ENCODE measurements at places on chromosomes 11 and 22.
A peak's percentile ranks its signal among the peaks of the same experiment; 100 is the strongest.

- DNase-seq = no peak
Observed at GRCh38 chr11:62757846-62758788, 3.3 kb upstream of the POLR2G start.

DNA sequence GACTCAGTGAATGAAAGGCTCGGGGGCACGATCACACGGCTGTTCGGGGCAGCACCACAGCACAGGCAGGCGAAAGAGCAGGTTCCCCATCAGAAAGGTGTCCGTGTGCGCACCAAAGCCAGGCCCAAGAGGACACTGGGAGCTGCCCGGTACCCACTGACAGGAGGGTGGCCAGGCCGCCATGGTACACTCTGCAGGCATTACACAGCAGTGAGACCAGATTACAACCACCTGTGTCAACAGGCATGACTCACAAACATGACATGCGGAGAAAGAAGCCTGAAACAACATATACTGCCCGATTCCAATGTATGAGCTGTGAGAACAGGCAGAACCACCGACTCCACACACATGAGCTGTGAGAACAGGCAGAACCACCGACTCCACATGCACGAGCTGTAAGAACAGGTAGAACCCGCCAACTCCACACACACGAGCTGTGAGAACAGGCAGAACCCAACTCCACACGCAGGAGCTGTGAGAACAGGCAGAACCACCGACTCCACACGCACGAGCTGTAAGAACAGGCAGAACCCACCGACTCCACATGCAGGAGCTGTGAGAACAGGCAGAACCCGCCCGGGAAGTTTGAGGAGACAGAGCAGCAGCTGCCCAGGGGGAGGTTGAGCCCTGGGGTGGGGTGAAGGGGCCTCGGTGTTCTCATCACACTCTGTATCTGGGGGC lies 32.6 kb downstream of the KIAA0930 start:
- DNase-seq = peak; percentile 9

GRCh38 chr11:14042686-14043465 lies 80.4 kb downstream of the SPON1 start:
- no peak for DNase-seq

DNA sequence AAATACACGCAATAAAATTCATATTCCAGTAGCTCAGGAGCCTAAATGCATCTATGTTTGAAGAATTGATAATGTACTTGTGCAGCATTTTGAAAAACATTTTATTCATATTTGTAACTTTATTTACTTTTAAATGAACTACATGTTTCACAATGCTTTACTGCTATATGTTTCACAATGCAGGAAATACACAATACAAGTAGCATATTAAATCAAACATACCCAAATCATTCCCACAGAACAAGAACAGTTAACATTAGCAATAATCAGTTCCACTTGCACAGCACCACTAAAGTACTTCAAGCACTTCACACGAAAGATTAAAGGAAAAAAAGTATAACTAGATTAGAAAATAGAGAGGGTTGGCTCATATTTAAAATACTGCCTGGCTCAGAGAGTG lies 343.6 kb upstream of the CCDC90B start:
- DNase-seq = no peak

GRCh38 chr11:62933285-62933684 lies 12.1 kb upstream of the CHRM1 start:
- DNase-seq = no peak

DNA sequence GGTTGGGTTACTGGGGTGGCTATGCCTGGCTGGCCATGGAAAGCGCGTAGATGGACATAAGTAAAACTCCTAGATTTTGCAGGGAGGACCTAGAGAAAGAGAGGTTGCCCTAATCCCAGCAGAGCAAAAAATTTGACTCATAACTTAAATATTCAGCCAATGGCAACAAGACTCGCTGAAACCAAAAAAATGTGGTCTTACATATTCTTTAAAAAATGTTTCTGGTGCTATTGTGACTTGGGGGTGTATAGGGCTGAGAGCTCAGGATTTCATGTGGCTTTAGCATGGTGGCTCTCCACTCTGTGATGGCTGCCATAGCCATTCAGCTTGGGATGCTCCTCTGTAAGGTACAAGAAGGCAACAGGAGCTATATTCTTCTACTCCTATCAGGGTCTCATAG lies 27.2 kb upstream of the PDGFD start:
- no peak for DNase-seq

GRCh38 chr11:109510316-109510715 lies 88.3 kb downstream of the C11orf87 start:
- DNase-seq = no peak

- DNase-seq = no peak
Observed at GRCh38 chr11:79482800-79483199, 42.0 kb upstream of the TENM4 start.

DNA sequence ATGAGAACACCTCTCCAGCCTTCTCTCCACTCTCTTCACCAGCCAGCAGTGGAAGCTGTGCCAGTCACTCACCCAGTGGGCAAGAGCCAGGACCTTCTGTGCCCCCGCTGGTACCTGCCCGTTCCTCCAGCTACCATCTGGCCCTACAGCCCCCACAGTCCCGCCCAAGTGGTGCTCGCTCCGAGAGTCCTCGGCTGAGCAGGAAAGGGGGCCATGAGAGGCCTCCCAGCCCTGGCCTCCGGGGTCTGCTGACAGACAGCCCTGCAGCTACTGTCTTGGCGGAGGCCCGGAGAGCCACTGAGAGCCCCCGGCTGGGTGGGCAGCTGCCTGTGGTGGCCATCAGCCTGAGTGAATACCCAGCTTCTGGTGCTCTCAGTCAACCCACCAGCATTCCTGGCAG lies 20.2 kb downstream of the PHLDB1 start:
- no peak for DNase-seq

GRCh38 chr11:131191606-131192005 lies 178.8 kb upstream of the NTM start:
- DNase-seq = no peak

GRCh38 chr11:12132790-12133145 lies 22.4 kb downstream of the MICAL2 start:
- no peak for DNase-seq

GRCh38 chr11:47348859-47349258 lies 3.6 kb downstream of the MYBPC3 start:
- DNase-seq = peak; percentile 24

GRCh38 chr11:83709434-83709833 lies 423.3 kb upstream of the CCDC90B start:
- DNase-seq = no peak

- DNase-seq = no peak
Observed at GRCh38 chr11:131025421-131026125, 109.3 kb upstream of the SNX19 start.

DNA sequence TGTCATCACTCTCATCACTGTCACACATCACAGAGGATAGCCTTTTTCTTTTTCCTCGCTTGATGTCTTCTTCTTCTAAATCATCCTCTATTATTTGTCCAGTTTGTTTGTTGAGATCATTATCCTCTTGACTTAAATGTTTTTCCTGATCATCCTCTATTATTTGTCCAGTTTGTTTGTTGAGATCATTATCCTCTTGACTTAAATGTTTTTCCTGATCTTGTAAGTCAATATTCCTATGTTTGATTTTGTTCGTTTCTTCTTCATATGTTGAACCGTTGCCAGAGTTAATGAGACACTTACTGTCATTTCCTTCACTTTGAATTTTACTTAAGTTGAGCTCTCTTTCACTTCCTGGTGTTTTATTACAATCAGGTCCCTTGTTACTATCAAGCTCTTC lies 5.6 kb downstream of the CCDC82 start:
- DNase-seq = no peak

DNA sequence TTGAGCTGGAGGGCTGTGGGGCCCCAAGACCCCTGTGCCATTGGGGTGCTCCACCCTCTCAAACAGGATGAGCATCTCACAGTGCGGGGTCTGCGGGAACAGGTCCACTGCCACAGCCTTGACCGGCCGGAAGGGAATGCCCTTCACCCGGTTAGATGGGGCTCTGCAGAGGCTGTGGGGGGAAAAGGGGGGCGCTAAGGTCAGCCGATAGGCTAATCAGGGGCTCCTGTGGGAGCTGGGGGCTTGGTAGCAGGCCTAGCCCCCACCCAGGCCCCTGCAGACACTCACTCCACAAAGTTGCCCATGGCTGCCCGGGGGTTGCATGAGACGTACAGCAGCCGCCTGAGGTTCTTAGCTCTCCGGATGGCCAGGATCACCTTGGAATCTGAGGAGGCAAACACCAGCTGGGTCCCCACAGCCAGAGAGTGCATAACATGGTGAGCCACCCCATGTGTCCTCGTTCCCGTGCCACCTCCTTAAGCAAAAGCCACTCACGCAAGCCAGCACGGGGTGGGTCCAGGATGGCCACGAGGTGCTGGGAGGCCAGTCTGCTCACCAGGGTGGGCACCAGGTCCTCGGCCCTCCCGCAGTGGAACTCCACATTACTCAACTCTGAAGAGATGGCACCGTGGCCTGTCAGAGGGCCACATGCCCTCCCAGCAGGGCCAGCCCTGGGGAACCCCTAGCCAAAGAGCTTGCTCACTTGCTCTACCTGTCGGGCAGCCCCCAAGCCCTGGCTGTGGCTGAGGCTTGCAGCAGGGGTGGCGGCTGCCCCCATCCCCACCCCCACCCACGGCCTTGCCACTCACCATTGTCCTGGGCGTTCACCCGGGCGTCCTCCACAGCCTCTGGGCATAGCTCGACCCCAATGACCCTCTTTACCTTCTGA lies 3.0 kb upstream of the RANBP1 start:
- no peak for DNase-seq

DNA sequence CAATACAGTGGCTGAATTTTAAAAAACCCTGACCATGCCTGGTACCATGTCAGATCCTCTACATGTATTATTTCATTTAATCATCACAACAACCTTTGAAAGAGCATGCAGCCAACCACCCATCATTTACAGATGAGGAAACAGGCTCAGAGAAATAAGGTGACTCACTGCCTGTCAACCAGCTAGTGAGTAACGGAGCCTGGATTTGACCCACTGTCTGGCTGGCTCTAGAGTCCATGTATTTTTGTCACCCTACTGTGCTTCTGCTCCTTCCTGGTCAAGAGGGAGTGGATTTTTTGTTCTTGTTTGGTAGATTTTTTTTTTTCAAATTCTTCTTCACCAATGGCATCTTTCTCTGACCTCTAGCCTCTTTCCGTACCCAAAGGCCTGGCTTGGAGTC lies 77.4 kb downstream of the CWC15 start:
- peak; percentile 35 for DNase-seq

DNA sequence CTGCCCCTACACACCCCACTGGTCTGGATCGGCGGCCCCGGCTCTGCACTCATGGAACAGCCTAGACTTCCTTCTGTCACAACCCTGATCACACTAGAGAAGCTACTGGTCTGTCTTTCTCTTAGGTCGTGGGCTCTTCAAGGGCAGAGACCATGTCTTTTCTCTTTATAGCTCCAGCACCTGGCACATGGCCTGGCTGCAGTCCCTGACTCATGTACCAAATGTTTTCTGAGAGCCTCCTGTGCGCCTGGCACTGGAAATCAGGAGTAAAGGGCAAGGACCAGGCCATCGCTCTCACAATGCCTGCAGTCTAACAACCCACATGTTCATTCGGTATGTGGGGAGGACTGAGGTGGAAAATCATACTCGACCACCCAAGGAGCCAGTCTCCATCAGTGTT lies 7.5 kb downstream of the ASCC2 start:
- DNase-seq = no peak

- DNase-seq = no peak
Observed at GRCh38 chr11:21485006-21485405, 707.9 kb upstream of the ANO5 start.

DNA sequence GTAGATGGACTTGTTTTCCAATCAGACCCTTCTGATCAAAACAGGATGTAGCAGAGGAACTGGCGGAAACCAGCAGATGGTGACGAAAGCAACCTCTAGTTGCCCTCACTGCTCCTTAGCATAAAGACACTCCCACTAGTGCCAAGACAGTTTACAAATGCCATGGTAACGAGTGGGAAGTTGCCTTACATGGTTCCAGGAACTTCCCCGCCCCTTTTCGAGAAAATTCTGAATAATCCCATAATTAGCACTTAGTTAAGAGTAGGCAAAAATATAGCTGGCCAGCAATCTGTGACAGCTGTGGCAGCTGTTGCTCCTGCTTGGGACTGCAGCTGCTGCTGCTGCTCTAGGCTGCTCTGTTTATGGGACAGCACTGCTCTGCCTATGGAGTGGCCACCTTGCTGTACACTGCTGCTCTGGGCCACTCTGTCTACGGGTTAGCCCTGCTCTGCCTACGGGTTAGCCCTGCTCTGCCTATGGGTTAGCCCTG lies 33.4 kb upstream of the SORL1 start:
- DNase-seq = no peak

- no peak for DNase-seq
Observed at GRCh38 chr22:43136255-43136654, 6.9 kb downstream of the MCAT start.

DNA sequence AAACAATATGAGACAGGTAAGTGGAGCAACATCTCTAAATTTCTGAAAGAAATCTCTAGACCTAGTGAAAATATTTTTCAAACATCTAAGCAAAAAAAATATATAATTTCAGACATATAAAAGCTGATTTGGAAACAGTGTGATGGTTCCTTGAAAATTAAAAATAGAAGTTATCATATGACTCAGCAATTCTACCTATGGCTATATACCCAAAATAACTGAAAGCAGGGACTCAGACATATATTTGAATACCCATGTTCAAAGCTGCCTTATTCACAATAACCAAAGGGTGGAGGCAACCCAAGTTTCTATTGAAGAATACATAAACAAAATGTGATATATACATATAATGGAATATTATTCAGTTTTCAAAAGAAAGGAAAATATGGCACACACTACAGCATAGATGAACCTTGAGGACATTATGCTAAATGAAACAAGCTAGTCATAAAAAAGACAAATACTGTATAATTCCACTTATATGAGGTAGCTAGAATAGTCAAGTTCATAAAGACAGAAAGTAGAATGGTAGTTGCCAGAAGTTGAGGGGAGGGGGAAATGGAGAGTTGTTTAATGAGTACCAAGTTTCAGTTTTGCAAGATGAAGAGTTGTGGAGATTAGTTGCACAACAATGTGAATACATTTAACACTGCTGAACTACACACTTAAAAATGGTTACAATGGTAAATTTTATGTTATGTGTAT lies 300.4 kb downstream of the TTC28 start:
- DNase-seq = no peak

- no peak for DNase-seq
Observed at GRCh38 chr11:8973121-8973520, 8.9 kb upstream of the TMEM9B start.
